Frontal cortex (tissue), 4 donors: ENCODE measurements at places on chromosomes 12 and 14. TPM values are rescaled to one million over a fixed set of nuclear protein-coding genes. Genes with fewer than 3 reads are reported as not detected.

The NYNRIN gene
- total RNA-seq = 9.8 TPM

The CMA1 gene
- not detected for total RNA-seq

GRCh38 chr12:115222220-115222619 lies 538.2 kb upstream of the TBX3 start:
- no peak for DNase-seq

- no peak for DNase-seq
These were observed 49.2 kb downstream of the TESPA1 start for GRCh38 chr12:54935235-54935951.

- DNase-seq = no peak
These were observed 112.6 kb downstream of the KCNC2 start for GRCh38 chr12:75097003-75097402.
